Upper lobe of left lung (tissue), 6 donors: ENCODE measurements at places on chromosomes 4 and X.

DNA sequence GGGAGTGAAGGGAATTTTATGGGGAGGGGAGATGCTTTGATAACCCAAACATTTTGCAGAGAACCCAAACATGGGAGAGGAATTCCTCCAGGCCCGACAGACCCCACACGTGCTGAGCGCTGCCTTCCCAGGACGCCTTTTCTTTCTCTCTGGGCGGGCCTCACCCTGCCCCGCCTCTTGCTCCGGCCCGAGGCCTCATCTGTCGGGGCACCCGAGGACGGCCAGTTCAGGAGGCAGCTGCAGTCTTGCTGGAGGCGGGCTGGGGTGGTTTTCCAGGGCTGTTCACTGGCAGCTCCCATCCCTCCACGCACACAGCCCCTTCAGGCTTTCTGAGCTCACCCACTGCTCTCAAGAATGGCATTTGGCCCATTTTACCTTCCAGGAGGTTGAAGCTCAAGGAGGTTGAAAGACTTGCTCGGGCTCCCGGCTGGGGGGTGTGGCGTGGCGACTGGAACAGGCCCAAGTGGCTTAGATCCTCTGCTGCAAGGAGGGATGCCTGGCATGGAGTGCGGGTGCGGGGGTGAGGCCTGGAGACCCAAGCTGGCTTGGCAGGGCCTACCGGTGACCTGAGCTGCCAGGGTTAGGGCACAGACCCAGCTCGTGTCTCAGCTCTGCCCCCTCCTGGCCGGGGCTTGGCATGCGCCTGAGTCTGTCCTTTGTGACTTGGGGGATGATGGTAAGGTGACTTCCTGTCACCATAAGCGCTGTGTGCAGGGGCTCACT lies 99.2 kb downstream of the PSAPL1 start:
- DNase-seq = peak; percentile 91

GRCh38 chrX:70433848-70434351 lies 10.7 kb upstream of the DLG3 start:
- peak; percentile 72 for DNase-seq

GRCh38 chrX:12979026-12979607 lies 4.2 kb downstream of the TMSB4X start:
- no peak for DNase-seq

GRCh38 chr4:138938366-138938690 lies 77.3 kb upstream of the NOCT start:
- DNase-seq = no peak

- no peak for DNase-seq
Observed at GRCh38 chr4:154720618-154721267, 23.1 kb upstream of the LRAT start.

GRCh38 chr4:69860521-69861298 lies 765 bp upstream of the SULT1E1 start:
- DNase-seq = no peak
